ENCODE measurements at places on chromosomes 4 and X.

DNA sequence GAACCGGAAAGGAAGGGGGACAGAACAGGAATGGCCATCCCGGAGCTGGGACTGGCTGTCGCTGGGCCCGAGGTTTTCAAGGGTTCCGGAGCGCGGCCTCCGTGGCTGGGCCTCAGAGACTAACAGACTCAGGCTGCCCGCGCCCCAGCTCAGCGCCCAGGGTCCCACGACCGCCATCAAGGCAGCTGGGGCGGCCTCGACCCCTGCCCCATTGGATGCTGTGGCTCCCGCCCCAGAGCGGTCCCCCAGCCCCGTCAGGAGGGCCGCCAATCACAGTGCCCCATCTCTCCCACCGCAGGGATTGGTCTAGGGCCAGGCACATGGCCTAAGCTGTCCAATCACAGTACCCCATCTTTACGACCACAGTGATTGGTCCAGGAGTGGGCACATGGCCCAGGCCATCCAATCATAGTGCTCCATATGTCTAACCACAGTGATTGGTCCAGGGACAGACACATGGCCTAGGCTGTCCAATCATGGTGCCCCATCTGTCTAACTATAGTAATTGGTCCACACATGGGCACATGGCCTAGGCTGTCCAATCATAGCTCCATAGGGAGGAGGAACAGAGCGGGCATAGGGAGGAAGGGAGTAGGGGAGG lies 105.3 kb upstream of the NKX1-1 start:
- peak; percentile 62 for DNase-seq

GRCh38 chr4:1553365-1553764 lies 130.7 kb downstream of the FAM53A start:
- no peak for DNase-seq

- no peak for DNase-seq
These were observed 151.1 kb downstream of the SLC7A11 start for GRCh38 chr4:138090918-138091676.

DNA sequence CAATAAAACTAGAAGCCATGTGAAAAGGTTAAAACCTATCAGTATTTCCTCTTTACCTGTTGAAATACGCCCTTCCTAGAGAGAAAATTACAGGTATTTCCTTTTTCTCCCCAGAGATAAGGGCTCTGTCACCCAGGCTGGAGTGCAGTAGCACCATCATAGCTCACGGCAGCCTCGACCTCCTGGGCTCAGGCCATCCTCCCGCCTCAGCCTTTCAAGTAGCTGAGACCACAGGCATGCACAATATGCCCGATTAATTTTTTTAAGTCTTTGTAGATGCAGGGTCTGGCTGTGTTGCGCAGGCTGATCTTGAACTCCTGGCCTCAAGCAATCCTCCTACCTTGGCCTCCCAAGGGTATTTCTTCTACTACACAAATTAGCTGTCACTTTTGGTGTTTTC lies 154.4 kb downstream of the HNRNPD start:
- DNase-seq, result no peak

DNA sequence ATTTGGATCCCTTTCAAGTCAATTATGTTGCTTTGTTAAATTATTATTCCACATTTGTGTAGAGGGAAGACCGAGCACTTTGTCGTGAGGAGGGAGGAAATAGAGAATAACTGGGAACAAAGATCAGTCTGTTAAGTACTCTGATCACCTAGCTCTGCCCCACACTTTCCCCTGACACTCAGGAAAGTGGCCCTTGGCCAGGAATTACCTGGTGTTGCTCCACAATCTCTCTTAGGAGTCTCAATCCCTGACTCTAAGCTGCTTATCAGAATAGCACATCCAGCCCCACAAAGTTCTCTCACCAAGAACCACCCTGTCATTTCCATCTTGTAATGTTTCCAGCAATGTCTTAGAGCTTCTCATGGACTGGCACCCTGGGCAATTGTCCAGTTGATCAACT lies 83.8 kb upstream of the BMPR1B start:
- no peak for DNase-seq

DNA sequence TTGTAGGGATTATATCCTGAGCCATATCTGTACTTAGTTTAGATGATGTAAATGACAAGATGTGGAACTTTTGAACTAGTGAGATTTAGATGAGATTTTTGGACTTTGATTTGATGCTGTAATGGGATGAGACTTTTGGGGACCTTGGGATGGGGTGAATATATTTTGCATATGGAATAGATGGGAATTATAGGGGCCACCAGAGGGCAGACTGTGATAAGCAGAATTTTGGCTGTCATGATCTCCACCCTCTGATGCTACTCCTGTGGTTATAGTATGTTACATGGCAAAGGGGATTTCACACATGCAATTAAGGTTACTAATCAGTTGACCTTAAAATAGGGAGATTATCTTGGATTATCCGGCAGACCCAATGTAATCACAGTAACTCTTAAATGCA lies 214.0 kb upstream of the NHS start:
- peak; percentile 14 for DNase-seq

- DNase-seq, result no peak
These were observed 114.0 kb upstream of the FRG1 start for GRCh38 chr4:189826657-189827056.

DNA sequence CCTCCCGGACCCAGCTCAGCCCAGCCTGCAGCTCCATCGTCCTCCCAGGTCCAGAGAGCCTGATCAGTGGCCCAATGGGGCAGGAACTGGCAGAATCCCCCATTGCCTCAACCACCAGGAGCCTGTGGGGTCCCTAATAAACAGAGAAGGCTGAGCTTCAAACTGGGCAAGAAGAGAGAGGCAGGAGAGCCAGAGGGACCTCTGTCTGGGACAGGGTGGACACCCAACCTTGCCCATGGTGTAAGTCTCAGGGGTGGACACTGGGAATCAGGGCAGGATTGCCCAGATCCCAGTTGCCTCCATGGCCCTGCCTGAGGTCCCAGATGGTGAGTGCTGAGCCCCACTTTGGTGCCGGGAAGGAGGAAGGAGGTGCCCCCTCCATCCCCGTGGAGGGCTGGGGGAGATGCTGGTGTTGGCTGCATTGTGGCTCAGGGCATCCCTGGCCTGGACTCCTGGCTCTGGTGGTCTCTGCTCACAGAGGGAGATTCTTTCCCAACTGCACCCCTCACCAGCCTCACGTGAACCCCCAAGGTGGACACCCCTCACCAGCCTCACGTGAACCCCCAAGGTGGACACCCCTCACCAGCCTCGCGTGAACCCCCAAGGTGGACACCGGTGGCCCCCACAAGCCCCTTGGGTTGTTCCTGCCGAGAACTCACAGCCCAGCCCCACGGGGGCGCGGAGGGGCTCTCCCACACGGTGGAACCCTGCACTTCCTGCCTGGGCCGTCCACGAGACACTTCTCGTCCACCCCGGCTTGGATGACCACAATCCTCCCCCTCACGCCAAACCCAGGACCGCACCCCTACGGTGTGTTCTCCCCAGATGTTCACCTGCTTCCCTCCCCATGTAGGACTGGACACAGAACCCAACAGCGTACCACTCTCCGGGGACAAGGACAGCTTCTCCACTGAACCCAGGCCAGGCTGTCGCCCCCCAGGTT lies 5.4 kb downstream of the CPLX1 start:
- DNase-seq, result no peak

DNA sequence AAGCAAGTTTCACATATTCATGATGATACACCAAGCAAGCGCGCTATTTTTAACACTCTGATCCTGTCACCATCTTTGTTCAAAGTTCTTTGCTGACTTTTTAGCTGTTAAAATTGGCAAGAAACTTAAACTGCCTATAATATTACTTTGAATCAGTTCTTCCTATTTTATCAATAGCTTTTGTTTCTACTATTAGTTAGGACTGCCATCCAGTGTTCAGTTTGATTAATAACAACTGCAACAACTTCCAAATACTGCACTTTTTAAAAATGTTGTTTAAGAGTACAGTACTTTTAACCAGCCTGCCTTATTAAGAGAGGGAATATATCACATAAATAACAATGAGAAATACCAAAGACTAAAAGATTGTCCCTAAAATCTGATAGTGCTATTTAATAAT lies 614.3 kb downstream of the FAM133A start:
- DNase-seq, result no peak

- no peak for DNase-seq
These were observed 117.0 kb downstream of the CBLL2 start for GRCh38 chrX:22389556-22390179.

- DNase-seq, result peak; percentile 85
These were observed at the start of gene CD99 for GRCh38 chrX:2690856-2691542. CD99 (plus strand) TSS chrX:2691295; CDS start chrX:2691361, 66 bp downstream.

DNA sequence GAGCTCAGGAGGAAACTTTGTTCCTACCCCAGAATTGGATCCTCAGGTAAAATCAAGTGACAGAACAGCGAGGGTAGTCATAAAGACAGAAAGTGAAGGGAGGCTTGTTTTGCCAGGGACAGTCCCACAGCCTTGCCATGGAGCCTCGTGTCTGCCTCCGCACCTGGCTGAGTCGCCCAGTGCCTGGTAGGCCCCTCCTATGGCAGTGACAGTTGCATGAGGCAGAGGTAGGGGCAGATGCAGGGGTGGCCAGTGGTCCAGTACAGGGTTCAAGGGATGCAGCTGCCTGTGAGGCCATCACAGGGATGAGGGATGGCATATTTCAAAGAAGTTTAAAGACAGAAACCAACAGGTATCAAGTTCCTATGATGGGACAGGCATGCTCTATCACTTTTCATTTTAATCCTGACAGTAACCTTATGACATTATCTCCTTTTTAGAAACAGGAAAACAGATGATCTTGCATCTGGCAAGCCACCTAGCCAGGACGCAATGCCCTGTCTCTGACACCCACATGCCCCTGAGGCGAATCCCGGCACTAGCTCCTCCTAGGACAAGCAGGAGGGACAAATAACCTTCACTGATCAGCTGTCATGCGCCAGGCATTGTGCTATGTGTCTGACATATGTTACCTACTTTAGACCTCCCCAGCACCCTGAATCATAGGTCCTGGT lies 127.4 kb upstream of the ENPP6 start:
- no peak for DNase-seq

- DNase-seq, result no peak
These were observed 157.6 kb downstream of the ZNF518B start for GRCh38 chr4:10299601-10300000.

DNA sequence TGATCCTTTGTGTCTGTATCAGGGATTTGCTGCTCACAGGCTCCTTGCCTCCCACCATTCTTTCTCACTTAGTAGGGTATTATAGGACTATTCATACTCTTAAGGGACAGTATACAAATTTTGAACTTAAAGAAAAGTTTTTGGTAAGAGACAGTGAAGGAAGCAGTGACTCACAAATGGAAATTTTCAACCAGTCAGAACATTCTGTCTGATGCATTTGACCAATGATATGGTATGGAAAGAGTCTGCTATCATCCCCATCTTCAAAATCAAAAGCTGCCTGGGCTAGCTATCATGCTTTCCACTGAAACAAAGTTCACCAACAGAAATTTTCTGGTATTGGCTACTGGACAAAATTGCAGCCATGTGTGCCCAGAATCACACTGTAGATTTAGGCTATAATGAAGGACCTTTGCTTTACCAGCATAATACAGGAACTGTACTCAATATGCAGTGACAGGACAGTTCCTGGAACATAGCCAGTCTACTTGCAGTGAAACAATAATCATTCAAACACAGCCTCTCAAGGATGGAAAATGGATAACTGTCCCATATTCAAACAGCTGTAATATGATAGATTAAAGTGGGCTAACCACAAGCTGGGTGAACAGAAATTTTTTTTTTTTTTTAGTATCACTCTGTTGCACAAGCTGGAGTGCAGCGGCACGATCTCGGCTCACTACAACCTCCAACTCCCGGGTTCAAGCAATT lies 109.0 kb upstream of the ACSL4 start:
- no peak for DNase-seq

- no peak for DNase-seq
These were observed 31.9 kb downstream of the SLC16A2 start for GRCh38 chrX:74453178-74453577.

DNA sequence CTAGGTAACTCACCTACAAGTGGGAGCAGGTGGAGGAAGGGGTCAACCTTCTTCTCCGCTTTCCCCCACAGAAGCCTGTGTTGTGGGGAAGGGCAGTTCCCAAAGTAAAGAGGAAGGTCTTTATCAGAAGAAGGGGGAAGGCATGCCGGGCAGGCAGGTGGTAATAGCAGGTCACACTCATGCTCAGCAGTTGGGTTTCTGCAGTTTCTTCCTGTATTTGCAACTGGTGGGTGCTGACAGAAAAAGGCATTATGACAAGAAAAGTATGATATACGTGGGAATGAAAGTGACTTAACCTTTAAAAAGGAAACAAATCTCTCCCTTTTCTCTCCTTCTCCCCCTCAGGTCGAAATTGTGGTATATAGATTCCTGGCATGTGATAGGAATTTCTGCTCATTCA lies 3.7 kb downstream of the MTMR1 start:
- DNase-seq, result no peak

GRCh38 chr4:87920478-87920877 lies 55.0 kb upstream of the SPP1 start:
- no peak for DNase-seq

GRCh38 chr4:154565704-154566103 lies 2.9 kb downstream of the FGB start:
- DNase-seq, result no peak

DNA sequence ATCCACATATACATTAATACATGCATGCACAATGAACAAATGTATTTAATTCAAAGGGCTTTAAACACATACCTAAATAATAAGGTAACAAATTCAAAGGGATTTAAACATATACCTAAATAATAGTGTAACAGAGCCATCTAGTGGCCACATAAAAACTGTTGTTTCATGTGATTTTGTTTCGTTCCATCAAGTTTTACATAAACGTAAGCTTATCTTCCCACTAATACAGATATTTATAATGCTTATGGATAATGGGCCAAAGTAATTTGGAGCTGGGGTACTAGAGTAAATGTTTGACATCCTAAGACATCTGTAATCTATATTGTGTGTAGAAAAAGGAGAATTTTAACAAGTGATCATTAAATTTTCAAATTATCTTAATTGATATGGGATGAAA lies 82.3 kb downstream of the PRSS12 start:
- DNase-seq, result peak; percentile 27

- DNase-seq, result no peak
These were observed 230.4 kb downstream of the EDA2R start for GRCh38 chrX:66408507-66408906.

GRCh38 chr4:77264826-77265225 lies 107.8 kb downstream of the CCNG2 start:
- no peak for DNase-seq

All from iPS-NIHi11 (cell line).